ENCODE measurements at places on chromosomes 7 and 10. TPM values are rescaled to one million over a fixed set of nuclear protein-coding genes. Genes with fewer than 3 reads are reported as not detected.

NRCAM gene
- 3.4 TPM for total RNA-seq

SLC39A12 gene
- total RNA-seq: not detected

AP1S1 gene
- total RNA-seq: 124 TPM

WDFY4 gene
- total RNA-seq: not detected

SLF2 gene
- 34.7 TPM for total RNA-seq

TEX36 gene
- 0.32 TPM for total RNA-seq

FBXL13 gene
- 0.73 TPM for total RNA-seq

CFAP69 gene
- total RNA-seq: 6.1 TPM

PSMC2 gene
- 201 TPM for total RNA-seq

LRRC17 gene
- total RNA-seq: 4.9 TPM

SLC18A3 gene
- total RNA-seq: not detected

HMX2 gene
- not detected for total RNA-seq

BTBD16 gene
- not detected for total RNA-seq

NPSR1 gene
- not detected for total RNA-seq

ZNF25 gene
- 13.1 TPM for total RNA-seq

PTPRZ1 gene
- 0.16 TPM for total RNA-seq

NPY gene
- total RNA-seq: not detected

CYP3A4 gene
- not detected for total RNA-seq

GPC2 gene
- 1.6 TPM for total RNA-seq

POMZP3 gene
- total RNA-seq: 3.3 TPM

SLC16A9 gene
- not detected for total RNA-seq
